LHCN-M2 (cell line): ENCODE measurements at places on chromosomes 16 and 17. TPM values are rescaled to one million over a fixed set of nuclear protein-coding genes. Genes with fewer than 3 reads are reported as not detected.

GRCh38 chr16:82855471-82855870 lies 228.7 kb downstream of the CDH13 start:
- DNase-seq, result no peak

- no peak for DNase-seq
Observed at GRCh38 chr16:1278477-1278876, 22.6 kb downstream of the TPSD1 start.

- no peak for DNase-seq
Observed at GRCh38 chr16:68499006-68499405, 40.1 kb upstream of the ZFP90 start.

The TBC1D3B gene
- total RNA-seq, result 1.4 TPM in 1 of 2 replicates, not detected in the other

The CYGB gene
- 3.3 and 3.7 TPM in 2 replicates for total RNA-seq

The SDR42E2 gene
- not detected in 2 replicates for total RNA-seq
